Effector CD4-positive, alpha-beta T cell (primary cell): ENCODE measurements at places on chromosomes 16 and 17.

GRCh38 chr16:15961571-15962090 lies 12.2 kb downstream of the ABCC1 start:
- DNase-seq: no peak

GRCh38 chr16:24853830-24854229 lies 8.1 kb downstream of the SLC5A11 start:
- DNase-seq: no peak

- DNase-seq: no peak
Observed at GRCh38 chr16:8996891-8997290, 33.2 kb upstream of the USP7 start.

DNA sequence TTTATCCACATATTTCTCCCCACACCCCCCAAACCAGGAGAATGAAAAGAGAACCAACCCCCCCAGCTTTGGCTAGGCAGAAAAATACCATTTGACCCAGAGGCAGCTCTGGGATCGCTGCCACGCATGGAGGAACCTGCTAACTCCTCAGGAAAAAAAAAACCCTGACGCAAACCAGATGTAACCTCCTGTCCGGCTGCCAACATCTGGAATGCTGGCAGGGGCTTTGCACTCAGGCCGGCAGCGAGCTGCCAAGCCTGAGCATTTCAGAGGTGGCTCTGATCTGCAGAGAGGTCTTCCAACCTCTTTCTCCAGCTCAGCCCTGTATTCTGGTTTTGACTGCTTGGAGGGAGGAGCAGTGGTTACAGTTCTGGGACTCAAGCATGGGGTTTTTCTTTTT lies 8.2 kb downstream of the IGFBP4 start:
- no peak for DNase-seq

GRCh38 chr16:11784038-11784369 lies 13.1 kb downstream of the ZC3H7A start:
- no peak for DNase-seq

- no peak for DNase-seq
Observed at GRCh38 chr16:31271621-31272190, 11.9 kb downstream of the ITGAM start.
